ENCODE measurements at places on chromosomes 1 and 21.

- DNase-seq, result peak; percentile 74
These were observed 39.2 kb downstream of the MAPKAPK2 start for GRCh38 chr1:206723805-206724472.

DNA sequence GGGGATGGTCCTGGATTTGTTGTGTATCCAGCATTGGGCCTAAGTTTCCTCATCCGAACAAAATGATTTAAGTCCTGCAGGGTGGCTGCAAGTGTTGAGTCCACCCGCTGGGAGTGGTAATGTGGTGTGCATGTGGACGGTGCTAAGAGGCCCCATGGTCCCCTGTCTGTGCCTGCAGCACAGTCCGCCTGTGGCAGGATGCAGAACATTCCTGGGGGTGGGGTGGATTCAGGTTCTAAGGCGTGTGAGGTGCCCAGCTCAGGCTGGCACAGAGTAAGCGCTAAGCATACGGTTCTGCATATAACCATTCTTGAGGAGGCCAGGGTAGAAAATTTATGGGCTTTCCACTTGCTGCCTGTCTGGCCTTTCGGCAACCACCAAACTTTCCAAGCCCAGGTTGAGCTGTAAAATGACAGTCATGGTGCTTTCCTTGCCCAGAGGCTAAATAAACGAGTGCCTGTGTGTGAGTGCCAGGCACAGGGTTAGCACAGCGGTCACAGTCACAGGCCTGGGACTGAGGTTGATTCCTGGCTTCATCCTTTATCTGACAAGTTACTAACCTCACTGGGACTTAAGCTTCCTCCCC lies 30.7 kb downstream of the SLC2A1 start:
- DNase-seq, result no peak

- no peak for DNase-seq
These were observed 6.8 kb upstream of the LHX9 start for GRCh38 chr1:197910120-197910991.

DNA sequence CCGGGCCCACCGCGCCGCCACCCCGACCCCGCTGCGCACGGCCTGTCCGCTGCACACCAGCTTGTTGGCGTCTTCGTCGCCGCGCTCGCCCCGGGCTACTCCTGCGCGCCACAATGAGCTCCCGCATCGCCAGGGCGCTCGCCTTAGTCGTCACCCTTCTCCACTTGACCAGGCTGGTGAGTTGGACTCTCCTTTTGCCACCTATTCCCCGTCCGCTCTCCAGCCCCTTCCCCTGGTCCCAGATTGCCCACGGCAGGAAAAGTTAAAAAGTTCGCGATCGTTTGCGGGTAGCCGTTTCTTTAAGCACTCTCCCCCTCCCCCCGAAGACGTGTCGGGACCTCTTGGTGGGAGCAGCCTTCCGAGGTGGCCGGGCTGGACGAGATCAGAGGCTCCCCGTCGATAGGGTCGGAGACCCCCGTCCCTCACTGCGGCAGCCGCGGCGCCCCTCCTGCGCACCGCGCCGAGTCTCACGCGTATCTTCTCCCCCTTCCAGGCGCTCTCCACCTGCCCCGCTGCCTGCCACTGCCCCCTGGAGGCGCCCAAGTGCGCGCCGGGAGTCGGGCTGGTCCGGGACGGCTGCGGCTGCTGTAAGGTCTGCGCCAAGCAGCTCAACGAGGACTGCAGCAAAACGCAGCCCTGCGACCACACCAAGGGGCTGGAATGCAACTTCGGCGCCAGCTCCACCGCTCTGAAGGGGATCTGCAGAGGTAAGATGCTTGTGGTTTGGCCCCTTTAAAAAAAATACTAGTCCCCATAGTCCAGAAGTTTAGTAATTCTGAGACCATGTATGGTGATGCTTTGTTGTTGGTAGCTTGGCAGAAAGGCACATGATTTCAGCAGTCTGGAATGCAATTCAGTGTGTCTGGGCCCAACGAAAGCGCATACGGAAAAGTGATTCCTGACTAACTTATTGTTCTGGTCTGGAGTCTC lies 576 bp downstream of the CCN1 start:
- DNase-seq, result peak; percentile 83

DNA sequence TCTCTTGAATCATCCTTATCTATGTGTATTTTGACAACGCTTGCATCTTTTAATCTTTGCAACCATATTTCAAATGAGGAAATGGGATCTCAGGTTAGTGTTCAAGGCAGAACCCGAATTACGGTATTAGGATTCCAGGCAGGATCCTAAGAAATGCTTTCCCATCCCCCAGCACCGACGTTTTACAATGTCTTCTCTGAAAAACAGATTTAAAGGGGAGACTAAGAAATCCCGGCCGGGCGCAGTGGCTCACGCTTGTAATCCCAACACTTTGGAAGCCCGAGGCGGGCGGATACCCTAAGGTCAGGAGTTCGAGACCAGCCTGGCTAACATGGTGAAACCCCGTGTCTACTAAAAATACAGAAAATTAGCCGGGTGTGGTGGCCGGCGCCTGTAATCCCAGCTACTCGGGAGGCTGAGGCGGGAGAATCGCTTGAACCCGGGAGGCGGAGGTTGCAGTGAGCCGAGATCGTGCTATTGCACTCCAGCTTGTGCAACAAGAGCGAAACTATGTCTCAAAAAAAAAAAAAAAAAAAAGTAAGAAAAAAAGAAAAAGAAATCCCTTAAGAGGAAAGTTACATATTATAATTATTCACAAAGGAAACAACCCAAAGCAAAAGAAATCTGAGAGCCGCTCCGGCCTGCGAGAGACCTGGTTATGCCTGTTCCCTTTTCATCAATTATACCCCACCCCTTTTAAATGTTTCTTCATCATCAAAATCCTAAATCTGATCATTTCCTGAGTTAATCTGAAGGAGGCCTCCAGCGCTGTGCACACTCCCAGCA lies 801 bp upstream of the GORAB start:
- peak; percentile 58 for DNase-seq

DNA sequence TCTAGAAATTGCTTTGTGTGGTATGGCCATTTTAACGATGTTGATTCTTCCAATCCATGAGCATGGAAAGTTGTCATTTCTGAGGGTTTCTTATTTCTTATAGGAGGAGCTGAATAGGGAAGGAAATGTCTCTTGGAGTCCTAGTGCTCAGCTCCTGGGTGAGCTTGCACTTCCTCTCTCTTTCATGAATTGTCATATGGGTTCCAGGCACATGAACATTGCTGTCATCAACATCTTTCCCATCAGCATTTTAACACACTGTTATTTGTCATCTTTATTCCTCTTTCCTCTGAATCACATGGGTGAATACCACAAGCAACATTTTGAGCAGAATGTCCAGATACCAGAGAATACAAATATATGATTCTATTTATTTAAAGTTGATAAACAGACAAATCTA lies 23.4 kb downstream of the SLAMF6 start:
- DNase-seq, result no peak

DNA sequence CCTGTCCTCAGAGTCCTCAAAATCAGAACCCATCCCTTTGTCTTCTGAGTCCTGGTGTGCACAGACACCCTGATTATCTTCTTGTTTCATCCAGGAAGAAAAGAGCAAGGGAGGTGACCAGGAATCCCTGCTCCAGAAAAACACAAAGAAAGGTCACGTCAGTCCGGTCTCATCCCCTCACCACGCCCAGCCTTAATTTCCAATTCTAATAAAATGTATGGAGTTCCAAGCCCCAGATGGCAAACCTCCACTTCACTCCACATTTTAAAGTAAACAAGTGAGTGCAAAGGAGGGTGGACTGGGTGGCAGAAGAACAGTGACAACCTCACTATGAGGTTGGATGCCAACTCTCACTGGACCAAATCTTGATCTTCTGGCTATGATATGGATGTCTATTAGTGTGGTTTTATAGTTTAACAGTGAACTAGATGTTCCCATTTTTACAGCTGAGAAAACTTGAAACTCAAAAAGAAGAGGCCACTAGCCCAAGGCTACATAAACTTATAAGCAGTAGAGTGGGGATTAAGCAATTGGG lies 22.0 kb downstream of the ZNF697 start:
- DNase-seq, result peak; percentile 10

- no peak for DNase-seq
These were observed 100.5 kb downstream of the PIGK start for GRCh38 chr1:77118712-77119111.

- DNase-seq, result peak; percentile 88
These were observed 9.0 kb downstream of the C1orf105 start for GRCh38 chr1:172429331-172430127.

- peak; percentile 61 for DNase-seq
These were observed 49.0 kb downstream of the LTN1 start for GRCh38 chr21:28943631-28944030.

DNA sequence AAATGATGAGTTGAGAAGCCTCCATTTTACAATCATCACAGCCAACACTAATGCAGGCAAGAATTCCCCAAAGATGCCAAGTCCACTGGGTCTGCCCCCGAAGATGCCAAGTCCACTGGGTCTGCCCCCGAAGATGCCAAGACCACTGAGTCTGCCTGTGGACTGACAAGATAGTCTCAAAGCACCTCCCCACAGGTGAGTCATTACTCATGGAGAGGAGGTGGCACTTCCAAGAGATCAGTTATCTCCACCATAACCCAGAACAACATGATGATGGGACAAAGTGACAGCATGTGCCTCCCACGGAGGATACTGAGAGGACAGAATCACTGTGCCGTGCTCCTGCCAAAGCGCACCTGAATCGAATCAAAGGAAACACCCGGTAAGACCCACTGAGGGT lies 4.8 kb downstream of the PTTG1IP start:
- DNase-seq, result no peak

DNA sequence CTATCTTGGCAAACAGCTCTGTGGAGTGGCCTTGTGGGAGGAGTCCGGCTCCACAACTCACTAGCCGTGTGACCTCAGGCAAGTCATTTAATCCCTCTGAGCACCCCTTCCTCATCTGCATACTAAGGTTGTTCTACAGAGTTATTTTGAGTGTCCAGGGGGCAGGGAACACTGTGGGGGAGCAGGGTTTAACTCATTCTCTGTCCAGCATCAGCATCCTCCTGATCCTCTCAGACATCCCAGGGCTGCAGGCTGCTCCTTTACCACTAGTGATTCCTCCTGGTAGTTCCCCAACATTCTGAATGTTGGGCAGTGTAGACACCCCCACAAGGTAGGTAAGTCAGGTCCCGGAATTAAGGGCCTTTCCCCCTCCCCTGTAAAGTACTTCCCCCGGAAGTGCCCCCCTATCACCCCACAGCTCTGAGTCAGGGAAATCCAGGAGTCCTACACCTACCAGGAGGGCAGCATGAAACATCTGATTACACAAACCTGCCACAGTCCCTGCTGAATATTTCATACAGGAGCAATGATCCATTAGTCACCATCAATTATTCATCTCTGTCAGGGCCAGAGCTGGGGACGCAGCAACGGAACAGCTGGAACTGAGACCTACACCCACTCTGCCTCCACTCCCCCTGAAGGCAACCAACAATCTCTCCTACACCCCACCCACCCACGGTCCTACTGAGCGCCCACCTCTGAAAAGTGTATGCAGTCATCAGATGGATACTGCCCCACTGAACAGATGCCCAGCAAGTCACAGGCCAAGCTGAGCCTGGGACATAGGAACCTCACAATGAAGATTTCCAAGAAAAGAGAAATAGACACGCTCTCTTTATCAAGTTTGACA lies 20.5 kb downstream of the SYT2 start:
- no peak for DNase-seq

- peak; percentile 75 for DNase-seq
These were observed 1.5 kb downstream of the CCN1 start for GRCh38 chr1:85581802-85582686.

GRCh38 chr1:113770031-113770430 lies 10.7 kb upstream of the PHTF1 start:
- DNase-seq, result no peak

DNA sequence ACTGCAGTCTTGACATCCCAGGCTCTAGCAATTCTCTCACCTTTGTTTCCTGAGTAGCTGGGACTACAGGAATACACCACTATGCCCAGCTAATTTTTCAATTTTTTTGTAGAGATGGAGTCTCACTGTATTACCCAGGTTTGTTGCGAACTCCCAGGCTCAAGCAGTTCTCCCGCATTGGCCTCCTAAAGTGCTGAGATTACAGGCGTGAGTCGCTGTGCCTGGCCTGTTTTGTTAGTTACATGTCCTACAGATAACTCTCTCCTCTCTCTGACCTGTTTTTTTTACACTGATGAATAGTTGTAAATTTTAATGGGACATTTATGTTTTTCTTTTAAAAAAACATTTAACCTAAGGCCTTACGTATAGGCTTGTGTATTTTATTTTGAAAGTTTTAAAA lies 19.8 kb downstream of the PTBP2 start:
- DNase-seq, result no peak

DNA sequence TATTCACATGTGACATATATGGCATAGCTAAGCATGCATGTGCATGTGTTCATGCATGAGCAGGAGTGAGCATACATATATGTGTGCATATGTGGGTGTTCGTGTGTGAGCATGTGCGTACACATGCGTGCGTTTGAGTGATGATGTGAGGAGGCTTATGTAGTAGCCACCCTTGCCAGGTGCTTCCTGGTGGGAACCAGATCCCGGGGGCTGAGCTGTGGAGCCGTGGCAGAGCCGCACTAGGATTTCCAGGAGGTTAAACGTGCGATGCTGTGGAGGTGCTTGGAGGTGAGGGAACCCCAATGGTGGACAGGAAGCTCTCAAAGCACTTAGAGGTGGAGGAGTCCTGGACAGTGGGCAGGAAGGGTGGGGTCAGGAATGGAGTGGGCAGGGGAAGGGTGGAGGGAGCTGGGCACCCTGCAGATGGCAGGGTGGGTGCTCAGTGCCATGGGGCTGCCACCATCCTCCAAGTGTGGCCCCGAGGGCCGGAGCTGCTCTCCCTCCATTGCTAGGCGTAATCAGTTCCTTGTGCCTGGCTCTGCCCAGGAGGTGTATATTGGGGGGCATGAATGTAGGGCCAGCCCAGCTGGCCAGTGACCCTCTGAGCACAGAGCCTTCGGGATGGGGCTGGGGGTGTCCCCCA lies 48.5 kb downstream of the COL18A1 start:
- no peak for DNase-seq

DNA sequence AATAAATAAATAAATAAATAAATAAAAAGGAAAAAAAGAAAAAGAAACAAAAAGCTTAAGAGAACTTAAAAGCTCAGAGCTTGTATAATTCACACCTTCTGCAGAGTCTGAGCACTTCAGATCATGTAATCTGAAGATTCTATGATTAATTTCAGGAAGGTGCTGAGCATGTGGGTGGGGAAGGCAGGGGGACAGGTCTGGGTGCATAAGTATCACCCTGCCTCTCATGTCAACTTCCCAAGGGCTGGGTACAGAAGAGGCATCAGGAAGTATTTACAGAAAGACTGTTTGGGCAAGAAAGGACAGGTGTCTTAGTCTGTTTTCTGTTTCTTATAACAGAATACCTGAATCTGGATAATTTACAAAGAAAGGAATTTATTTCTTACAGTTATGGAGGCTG lies 20.4 kb upstream of the PADI2 start:
- no peak for DNase-seq

DNA sequence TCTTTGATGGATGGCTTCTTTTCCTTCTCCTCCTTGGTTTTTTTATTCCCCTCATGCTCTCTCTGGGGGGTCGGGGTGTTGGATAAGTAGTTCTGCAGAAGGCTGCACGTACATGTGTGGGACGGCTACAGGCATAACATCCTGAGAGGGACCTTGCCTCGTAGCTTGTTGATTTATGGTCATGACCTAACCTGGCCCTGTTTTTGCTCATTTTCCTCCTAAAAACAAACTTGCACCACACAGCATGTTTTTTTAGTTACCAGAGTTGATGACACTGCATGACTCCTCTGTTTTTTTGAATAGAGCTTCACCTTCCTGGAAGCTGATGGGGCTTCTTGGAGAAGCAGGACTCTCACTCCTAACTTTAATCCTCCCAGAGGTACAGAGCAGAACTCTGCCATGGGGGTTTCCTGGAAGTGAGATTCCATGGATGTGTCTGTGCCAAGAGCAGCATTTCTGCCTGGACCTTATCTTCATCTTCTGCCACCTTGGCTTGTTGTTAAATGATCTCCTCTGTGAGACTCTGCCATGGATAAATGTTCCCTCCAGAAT lies 114.7 kb downstream of the PAPPA2 start:
- no peak for DNase-seq
